ENCODE measurements at places on chromosomes 13 and 19.
A peak's percentile ranks its signal among the peaks of the same experiment; 100 is the strongest.

DNA sequence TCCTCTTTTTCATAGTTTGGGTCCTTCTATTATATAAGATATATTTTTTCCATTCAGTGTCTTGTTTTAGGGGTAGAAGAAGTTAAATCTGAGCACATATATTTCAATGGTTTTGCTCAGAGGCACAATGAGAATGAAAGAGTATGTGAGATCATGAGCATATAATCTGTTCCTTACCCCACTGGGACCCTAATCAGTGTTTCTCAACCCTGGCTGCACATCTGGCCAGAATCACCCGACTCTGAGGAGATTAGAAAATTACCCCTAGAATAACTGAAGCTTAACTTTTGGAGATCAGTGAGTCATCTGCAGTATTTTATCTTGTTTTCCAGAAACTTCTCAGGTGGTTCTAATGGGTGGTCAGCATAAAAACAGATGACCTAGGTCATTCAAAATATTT is 782 bp downstream of the CYSLTR2 start:
- DNase-seq, result no peak

DNA sequence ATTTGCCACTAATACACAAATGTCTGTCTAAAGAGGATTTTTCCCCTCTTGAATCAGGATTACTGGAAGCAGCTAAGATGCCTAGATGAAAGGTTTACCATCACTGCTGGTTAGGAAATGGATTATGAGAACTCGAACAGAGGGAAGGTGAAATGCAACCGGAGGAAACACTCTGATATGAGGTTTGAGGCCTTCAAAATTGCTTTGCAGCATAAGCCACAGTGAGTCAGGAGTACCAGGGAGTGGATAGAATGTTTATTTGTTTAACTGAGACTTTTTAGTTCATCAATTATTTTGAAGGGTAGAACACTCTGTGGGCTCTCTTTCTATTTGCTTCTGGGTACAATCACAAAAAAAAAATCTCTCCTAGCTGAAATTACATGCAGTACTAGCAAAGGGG is 18.1 kb downstream of the CDADC1 start:
- no peak for DNase-seq

GRCh38 chr19:3411636-3412035 is 45.3 kb downstream of the NFIC start:
- DNase-seq, result no peak

DNA sequence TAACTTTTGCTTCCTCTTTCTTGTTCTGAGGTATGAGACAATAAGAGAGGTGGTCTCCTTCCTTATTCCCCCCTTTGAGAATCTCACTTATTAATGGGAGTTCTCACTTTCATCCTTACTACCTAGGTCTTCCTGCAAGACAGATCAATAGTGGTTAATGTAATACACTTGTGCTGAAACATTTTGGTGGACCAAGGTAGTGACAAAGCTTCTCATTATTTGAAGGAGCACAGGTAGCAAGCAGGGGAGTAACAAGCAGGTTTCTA is 17.9 kb downstream of the ZNF700 start:
- no peak for DNase-seq

- DNase-seq, result peak; percentile 46
These were observed 66.0 kb downstream of the TEX26 start for GRCh38 chr13:30998136-30999088.

- no peak for DNase-seq
These were observed 1.1 kb downstream of the COMP start for GRCh38 chr19:18789883-18790565.

DNA sequence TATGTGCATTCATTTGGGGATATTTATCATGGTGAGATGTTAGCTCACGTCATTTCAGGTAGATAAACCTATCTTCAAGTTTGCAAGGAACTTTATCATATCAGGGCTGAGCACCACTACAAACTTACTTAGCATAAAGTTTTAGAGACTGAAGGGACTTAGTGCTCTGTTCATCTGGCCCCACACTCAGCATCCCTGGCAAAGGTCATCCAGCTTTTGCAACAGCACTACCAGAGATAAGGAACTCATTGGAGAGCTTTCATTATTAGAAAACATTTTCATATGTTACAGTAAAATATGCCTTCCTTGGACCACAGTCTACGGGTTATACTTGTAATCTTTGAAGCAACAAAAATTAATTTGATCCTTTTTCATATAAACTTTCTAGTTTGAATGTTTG is 263.4 kb downstream of the POU4F1 start:
- no peak for DNase-seq

DNA sequence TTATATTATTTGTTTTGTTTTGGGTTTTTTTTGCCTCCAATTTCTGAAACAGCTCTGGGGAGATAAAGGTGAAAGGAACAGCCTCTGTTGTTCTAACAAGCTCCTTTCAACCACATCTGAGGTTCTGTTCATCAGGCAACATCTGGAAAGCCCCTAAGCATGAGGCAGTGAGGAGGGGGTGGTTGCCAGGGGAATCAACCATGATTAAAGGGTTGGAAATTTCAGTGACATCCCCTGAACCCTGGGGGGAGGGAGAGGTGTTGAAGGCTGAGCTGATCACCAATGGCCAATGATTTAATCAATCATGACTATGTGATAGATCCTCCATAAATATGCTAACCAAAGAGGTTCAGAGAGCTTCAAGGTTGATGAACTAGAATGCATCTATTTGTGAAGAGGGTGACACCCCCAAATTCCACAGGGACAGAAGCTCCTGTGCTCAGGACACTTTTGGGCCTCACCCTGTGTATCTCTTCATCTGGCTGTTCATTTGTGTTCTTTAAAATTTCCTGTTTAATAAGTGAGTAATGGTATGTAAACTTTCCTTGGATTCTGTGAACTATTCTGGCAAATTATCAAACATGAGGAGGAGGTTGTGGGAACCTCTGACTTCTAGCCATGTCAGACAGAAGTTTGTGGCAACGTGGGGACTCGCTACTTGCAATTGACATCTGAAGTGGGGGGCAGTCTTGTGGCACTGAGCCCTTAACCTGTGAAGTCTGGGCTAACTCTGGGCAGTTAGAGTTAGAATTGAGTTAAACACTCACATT is 221.3 kb downstream of the NHLRC3 start:
- no peak for DNase-seq

Measured in hypothalamus (tissue), 51 donors.